Activated CD4-positive, alpha-beta T cell treated with anti-CD3 and anti-CD28 coated beads, Interleukin-2, amount 10 ng/mL, durations not matched to agents 7 days and 5 days (primary cell): ENCODE measurements at places on chromosomes 3 and 15. TPM values are rescaled to one million over a fixed set of nuclear protein-coding genes. Genes with fewer than 3 reads are reported as not detected.

Gene MFSD1
- total RNA-seq = 30.5 TPM

DNA sequence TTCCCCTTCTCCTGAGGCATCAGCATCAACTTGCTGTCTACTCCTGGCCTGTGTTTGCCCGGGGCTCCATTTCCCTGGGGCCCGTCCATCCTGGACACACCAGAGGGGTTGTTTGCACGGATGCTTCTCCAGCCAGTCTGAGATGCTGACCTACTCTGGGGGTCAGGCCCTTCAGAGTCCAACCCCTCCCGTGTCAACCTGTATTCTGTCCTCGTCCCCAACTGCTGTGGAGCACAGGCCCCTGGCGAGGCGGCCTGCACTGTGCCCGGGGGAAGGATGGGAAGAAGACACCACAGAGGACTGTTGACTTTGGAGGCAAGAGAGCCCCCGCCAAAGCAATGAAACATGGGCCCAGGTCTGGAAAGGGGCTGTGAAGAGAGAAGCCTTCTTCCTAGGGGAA lies 25.8 kb downstream of the ALS2CL start:
- DNase-seq = no peak

GRCh38 chr3:16399473-16399872 lies 114.0 kb downstream of the RFTN1 start:
- DNase-seq = no peak

GRCh38 chr15:100665570-100665969 lies 63.2 kb downstream of the ASB7 start:
- DNase-seq = no peak

Gene SPSB4
- not detected for total RNA-seq

Gene CBLB
- 148 TPM for total RNA-seq

DNA sequence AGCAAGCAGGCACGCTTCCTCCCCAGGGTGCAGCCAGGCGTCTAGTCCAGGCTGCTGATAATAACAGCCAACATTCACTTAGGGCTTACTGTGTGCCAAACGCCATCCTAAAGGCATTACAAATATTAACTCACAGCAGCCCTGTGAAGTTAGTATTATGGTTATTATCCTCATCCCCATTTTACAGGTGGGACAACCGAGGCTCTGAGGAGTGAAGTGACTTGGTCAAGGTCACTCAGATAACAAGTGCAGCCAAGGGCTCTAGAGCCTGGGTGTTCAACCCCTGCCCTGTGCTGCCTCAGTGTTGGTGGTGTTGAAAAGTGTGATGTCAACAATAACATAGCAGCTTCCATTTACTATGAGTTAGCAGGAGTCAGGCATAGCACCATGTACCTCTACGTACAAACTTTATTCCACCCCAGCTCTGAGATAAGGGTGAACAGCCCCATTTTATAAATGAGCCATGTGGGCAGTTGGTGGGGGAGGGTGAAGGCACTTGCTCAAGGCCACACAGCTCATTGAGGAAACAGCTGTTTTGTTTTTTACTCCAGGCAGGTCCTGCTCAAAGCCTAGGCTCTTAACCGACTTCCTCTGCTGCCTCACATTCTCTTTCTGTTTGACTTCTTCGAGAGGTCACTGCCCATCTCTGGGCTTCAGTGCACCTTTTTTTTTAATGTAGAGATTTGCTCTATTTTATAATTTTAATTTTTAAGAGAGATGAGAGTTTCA lies 24.0 kb upstream of the TRH start:
- DNase-seq = no peak

DNA sequence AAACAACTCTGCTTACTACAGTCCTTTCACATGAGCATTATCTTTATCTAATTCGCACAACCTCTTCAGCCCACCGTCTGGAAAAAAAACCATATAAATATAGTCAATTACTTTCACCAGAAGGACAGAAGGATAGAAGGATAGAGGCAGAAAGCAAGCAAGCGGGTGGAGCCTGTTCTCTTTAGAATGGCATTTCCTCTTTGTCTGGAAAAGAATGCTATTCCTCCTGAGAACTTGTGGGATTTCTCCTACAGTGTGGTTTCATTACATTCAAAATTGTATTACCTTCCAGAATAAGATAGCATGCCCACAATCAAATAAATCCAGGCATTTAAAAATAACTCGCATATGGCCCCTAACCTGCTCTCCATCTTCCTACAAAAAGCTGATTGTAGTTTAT lies 23.1 kb downstream of the SLC30A4 start:
- DNase-seq = no peak

- DNase-seq = no peak
Observed at GRCh38 chr3:52710512-52710911, 4.6 kb downstream of the SPCS1 start.

DNA sequence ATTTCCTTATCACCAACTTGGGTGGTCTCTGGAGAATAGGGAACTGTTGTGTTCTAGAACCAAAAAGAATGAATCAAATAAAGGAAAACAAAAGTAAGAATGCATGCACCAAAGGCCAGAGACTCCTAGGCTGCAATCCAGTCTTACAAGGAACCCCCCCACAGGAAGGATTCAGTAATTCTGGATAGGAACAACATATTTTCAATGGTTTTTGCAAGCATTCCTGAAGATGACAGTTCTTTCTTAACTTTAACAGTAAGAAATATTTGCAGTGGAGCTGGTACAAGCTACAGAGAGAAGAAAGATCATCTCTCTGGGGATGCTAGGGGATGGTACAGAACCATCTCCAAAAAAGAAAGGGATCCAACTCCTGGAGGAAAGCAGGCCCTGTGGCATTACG lies 116.2 kb upstream of the CHRM5 start:
- DNase-seq = no peak

GRCh38 chr15:62913246-62913645 lies 129.3 kb upstream of the TPM1 start:
- DNase-seq = no peak

Gene MASP1
- not detected for total RNA-seq

Gene PEX11A
- total RNA-seq = 2.8 TPM

GRCh38 chr3:31014317-31015040 lies 120.0 kb upstream of the GADL1 start:
- no peak for DNase-seq

- no peak for DNase-seq
Observed at GRCh38 chr3:16514021-16514700, 662 bp upstream of the RFTN1 start.

Gene SGO1
- 35.6 TPM for total RNA-seq

DNA sequence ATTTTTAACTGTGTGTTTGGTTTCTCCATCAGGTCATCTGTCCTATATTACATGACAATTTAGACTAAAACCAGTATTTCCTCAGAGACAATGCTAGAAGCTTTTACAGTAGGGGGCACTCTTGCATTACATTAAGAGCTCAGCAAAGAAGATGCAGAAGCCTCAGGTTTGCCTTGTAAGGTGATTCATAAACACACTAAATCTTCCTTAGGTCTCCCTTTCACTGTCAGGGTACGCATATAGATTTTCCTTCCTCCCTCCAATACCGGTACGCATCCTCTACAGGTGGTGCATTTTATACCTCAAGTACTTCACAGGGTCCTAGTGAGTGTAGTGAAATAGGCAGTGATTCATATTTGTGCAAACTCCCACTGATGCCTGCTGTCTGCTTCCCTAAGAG lies 46.5 kb downstream of the CD86 start:
- peak; percentile 66 for DNase-seq

GRCh38 chr3:50525191-50525910 lies 21.9 kb upstream of the CACNA2D2 start:
- DNase-seq = no peak

Gene MEGF11
- total RNA-seq = not detected

DNA sequence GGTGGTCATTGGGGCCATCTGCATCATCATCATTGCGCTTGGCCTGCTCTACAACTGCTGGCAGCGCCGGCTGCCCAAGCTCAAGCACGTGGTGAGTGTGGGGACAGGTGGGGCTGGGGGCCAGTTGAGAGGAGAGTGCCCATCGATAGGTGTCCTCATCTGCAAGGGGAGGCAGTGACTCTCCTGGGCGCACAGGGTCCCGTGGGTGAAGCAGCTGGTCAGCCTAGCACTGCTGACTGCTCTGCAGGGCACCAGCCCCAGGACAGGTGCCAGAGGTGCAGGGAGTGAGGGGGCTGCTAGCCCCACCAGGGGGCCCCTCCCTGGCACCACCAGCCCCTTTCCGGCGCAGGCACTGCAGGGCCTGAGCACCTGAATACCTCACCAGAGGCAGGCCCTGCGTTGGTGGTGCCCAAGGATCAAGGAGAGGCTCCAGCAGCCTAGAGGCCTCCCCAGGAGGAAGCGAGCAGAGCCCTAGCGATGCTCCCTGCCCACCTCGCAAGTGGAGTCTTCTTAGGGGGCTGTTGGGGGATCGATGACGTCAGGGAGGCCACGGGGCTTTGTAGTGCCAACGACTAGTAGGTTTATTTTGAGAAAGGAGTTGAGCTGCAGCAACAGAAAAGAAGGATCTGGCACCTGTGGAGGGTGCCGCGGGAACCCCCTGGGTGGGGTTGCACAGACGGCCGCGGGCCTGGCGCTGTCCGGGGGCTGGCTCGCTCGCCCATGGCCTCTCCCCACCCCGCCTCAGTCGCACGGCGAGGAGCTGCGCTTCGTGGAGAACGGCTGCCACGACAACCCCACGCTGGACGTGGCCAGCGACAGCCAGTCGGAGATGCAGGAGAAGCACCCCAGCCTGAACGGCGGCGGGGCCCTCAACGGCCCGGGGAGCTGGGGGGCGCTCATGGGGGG lies 976 bp upstream of the ABTB1 start:
- peak; percentile 47 for DNase-seq

- no peak for DNase-seq
Observed at GRCh38 chr15:28272587-28272986, 49.4 kb downstream of the HERC2 start.

- DNase-seq = no peak
Observed at GRCh38 chr15:57237301-57237642, 139.0 kb upstream of the CGNL1 start.
